Cardiac fibroblast (primary cell): ENCODE measurements at places on chromosomes 12 and 14.

- DNase-seq, result peak; percentile 12
Observed at GRCh38 chr14:58737511-58737910, 99.7 kb downstream of the DACT1 start.

GRCh38 chr12:65860600-65860999, 36.3 kb downstream of the HMGA2 start:
- no peak for DNase-seq

GRCh38 chr12:120231316-120232011, 30.6 kb upstream of the RPLP0 start:
- peak; percentile 84 for DNase-seq

GRCh38 chr12:82207556-82207955, 150.6 kb downstream of the CCDC59 start:
- no peak for DNase-seq

DNA sequence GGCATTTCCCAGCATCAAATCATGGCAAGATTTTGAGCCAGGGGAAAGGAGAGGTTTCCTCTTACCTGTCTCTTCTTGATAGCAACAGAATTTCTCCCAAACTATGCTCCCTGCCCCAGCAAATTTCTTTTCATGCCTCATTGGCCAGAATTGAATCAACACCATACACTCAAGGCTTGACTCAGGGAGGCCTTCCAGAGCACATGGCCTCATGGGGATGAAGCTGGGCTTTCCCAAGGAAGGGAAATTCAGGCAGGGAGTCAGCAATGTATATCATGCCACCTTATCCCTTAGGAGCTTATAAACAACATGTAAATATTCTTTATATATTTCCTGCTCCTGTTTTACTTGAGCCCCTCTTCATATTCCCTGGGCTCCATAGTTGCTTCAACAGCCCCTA, 62.1 kb downstream of the ARF6 start:
- no peak for DNase-seq

GRCh38 chr12:40711121-40711520, 18.9 kb downstream of the CNTN1 start:
- DNase-seq, result no peak

- DNase-seq, result peak; percentile 43
Observed at GRCh38 chr12:71426300-71427047, 13.1 kb upstream of the LGR5 start.

DNA sequence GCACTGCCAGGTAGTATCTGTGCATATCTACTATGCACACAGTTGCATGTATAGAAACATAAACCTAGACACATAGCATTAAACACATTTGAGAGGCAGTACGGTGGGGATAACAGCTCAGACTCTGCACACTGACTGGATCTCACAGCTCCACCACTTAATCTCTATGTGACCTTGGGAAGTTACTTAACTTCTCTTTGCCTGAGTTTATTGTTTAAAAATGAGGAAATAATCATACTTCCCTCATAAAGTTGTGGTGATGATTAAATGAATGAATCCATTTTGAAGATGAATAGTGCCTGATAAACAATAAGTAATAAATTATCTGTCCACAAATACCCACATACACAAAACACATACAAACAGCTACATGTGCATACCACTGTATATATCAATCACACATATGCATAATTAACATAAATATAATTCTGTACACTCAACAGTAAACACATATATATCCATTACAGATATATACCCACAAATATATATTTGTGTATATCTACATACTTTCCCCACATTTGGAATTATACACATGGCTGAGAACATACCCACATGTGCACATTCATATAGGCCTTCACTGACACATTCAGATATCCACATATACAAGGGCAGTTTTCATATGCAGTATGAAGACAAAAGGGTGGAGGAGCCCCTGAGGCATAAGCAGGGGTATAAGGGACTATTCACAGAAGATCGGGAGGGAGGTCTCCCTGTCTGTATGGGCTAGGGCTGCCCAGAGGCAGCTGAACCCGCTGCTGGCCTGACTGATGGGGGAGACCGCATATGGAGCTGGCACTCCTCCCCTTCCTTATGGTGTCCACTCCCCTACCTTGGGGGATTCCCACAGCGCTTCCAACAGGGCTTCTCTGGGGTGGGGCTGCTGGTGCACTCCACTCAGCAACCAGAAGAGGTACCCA, 5.9 kb downstream of the CDH24 start:
- DNase-seq, result no peak

DNA sequence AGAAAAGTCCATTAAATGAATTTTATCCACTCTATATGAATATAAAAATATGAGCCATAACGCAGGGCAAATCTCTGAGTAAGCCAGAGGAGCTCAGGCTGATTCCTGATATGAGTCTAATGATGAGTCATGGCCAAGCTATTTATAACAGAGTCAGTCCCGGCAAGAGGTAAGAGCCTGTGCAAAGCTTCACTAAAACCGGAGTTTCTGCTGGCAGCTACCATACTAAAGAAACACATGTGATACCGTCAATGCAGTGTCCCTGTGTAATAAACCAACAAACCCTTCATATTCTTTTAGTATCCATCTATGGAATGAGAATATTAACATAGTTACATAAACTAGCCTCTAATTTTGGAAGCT, 319.4 kb downstream of the KCNC2 start:
- peak; percentile 87 for DNase-seq

DNA sequence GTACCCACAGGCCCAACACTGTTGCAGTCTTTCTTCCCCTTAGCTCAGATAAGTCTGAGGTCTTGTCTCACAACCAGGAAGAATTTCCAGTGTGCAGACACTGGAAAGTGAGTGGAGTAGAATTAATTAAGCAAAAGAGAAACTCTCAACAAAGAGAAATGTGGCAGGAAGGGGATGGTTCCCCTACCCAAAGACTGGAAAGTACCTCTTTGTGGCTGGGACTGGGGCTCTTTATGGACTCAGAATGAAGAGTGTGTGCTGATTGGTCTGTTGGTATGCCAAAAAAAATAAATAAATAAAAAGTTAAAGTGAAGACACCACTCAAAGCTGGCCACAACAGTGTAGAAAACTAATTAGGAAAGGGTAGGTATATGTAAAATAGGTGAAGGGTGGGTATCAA, 26.4 kb downstream of the GLIPR1L1 start:
- DNase-seq, result no peak

DNA sequence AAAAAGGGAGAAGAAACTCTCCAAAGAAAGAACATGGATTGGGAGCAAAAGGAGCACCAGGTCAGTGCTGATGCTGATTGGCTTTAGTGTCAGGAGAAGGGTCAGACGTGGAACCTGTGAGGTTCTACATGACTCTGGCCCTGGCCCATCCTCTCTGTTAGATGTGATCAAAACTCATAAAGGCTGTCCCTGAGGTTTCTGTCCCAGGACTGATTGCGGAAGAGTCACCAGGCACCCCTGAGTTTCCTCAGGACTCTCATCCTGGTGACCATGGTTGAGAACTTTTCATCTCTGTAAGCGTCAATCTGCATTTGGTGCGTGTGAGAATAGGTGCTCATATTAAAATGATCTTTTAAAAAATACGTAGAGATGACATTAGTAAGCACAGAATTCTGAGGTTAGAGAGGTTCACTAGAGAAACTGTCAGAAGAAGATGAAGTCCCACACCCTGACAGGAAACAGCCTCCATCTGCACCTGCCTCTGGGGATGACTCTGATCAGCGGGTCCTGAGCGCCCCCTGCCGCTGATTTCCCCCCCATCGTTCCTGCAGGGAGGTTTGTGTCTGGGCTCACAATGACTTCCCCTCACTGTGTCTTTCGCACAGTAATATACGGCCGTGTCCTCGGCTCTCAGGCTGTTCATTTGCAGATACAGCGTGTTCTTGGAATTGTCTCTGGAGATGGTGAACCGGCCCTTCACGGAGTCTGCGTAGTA, 741.8 kb downstream of the TMEM121 start:
- no peak for DNase-seq

- peak; percentile 75 for DNase-seq
Observed at GRCh38 chr12:48996794-48997718, 2.1 kb downstream of the DDN start.

- DNase-seq, result no peak
Observed at GRCh38 chr14:68627868-68628604, 164.8 kb downstream of the ZFP36L1 start.

DNA sequence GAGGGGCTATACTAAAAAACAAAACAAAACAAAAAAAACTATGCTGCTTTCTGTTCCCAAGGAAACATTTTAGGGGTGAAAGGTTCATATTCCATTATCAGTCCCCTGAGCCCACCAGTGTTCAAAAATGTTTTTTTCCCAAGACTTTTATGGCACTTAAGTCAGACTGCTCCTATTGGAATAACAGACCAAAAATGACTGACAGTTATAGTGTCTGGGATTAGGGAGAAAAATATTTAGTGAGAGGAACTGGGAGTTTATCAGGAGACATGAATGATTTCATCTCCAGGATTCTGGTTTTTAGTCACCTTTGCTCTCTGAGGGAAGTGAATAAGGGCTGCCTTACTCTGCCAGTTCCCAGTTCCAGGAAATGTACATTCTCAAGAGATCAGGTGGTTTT, 68.0 kb downstream of the PDE3A start:
- DNase-seq, result peak; percentile 60

- peak; percentile 98 for DNase-seq
Observed at GRCh38 chr12:108696111-108696995, 35.0 kb downstream of the CORO1C start.

DNA sequence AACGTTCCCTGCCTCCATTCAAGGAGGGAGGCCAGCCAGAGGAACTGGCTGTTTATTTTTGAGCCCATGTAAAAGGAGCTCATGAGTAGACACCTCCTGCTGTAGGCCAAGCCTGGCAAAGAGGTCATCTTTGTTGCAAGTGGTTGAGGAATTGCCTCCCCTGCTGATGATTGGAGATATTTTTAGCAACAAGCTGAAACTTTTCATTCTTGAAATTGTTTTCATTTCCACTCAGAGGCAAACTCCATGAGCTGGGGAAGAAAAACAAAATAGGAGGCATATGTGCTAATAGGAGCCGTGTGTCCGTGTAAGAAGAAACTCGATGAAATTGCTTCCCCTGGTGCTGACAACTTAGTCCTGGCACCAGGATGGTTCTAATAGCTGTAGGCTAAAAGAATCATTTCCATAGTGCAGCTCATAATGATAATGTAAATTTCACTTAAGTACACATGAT, 440.1 kb upstream of the FAR2 start:
- DNase-seq, result peak; percentile 75

- no peak for DNase-seq
Observed at GRCh38 chr14:79417961-79418360, 793.3 kb downstream of the DIO2 start.

- peak; percentile 48 for DNase-seq
Observed at GRCh38 chr12:57240066-57240921, 10.7 kb downstream of the STAC3 start.

DNA sequence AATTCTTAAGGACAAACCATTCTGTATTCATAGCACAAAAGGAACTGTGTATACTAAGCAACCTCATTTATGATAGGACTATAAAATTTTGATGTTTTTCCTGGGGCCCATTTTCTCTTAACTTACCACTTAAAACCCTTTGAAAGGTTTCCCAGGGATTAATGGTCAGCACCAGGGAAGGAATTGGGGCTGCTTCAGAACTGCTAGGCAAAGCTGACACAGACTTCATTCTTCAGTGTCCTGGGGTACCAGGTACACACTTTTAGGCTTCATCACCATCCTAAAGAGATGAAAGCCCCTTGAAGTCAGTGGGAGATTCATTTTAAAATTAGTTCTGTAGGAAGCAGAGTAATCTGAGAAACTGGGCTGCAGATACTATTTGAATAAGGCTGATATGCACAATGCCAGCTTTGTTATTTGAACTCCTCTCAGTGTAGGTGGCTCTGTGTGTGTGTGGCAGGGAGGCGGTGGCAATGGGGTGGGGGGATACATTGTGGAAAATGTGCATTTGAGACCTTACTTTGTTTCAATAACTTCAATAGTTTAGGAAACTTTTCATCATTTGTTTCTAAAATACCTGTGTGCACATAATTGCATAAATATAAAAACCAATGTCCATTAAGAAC, 329.3 kb upstream of the DCN start:
- no peak for DNase-seq

DNA sequence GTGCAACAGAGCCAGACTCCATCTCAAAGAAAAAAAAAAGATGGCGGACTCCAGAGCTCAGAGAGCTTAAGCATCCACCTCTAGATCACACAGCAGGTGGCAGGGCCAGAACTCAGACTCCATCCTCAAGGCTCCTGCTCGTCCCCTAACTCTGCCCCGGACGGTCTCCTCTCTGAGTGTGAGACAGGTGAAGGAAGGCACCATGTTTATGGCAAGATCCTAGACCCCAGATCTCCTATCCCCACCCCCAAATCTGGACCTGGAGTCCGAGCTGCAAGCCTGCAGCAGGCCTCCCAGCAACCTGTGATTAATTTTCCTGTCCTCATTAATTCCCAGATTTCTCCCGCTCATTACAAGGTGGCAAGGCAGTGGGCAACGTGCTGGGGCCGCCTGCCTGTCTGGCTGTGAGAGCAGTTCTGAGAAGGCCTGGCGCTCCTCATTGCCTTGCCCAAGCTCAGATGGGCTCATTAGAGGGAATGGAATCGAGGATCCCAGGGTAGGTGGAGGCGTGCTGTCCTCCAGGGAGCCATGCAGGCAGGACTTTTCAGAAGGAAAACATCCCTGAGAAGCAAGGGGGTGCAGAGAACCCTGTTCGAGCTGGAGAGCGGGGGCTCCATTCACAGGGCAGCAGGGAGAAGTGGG, 296.6 kb upstream of the RTL1 start:
- DNase-seq, result no peak

DNA sequence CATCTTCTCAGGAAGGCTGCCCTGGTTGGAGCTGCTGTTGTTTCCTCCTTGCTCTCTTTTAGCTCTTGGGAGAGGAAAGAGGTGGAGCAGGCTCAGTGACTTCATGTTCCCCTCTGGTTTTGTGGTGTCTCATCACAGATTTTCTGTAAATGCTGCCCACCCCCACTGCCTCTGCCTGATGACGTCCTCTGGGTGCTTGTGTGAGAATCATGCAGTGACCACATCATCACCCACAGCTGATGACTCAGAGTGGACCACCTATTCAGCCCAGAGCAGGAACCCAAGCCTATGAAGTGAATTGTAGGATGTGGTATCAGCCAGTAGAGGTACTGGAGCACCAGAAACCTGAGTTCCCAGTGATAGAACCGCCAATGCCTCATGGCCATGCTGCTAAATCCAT, at the start of gene GZMB:
TSS of gene GZMB (minus strand) at position 33 of the 400 bp plus-strand sequence. CDS start at position 3, 30 bp downstream.
- no peak for DNase-seq

GRCh38 chr12:125503128-125503527, 437.9 kb downstream of the AACS start:
- no peak for DNase-seq

DNA sequence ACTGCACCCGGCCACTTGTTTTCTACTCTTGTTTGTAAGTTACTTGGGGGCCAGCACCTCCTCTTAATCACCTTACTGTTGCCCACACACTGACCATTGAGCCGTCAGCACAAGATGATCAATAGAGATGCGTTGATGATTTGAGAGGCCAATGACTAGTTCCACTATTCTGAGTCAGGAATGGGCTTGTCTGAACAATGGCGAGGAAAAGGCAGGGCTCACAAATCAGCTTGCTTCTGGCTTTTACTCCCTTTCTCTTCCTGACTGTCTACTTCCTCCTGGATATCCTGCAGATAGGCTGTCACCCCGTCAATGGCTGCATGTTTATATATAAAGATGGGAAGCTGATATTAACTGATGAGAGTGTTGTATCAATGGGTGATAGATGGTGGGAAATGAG, 29.1 kb upstream of the HDAC7 start:
- no peak for DNase-seq
